ENCODE measurements at places on chromosomes 1 and 21.

GRCh38 chr1:181260271-181260670 lies 171.8 kb downstream of the IER5 start:
- no peak for DNase-seq

DNA sequence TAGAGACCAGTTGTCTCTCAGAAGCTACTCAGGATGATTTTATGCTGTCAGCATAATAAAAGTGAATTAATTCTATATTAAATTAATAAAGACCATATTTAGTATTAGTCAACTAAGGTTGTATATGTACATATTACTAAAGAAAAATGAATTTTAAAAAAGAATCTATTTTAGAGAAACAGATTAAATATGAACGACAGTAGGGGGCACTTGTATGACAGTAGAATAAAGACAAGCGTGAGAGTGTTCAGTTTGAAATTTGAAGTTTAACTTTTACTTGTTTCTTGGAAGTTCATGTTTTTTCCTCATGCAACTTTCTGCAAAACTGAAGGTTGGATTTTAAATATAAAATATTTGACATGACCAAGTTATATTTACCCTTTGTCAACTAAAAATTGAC lies 67.9 kb upstream of the MACF1 start:
- DNase-seq: no peak

- DNase-seq: no peak
These were observed 100.8 kb downstream of the SIK1 start for GRCh38 chr21:43325968-43326715.

DNA sequence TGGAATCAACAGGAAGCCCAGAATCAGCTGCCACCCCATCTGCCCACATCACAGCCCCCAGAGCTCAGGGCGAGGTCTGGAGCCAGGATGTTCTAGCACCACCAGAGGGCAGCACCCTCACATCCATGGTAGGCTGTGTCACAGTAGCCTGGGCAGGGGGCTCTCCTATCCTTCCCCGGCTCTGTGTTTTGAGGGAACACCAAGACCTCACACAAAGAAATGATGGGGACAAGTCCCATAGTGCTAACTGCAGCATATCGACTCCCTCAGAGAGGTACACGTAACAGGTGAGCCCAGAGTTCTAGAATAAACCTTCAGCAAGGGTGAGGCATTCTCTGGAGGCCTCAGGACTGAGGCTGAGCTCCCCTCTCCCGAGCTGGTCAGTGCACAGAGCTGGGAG lies 2.3 kb upstream of the KCNC4 start:
- DNase-seq: no peak

DNA sequence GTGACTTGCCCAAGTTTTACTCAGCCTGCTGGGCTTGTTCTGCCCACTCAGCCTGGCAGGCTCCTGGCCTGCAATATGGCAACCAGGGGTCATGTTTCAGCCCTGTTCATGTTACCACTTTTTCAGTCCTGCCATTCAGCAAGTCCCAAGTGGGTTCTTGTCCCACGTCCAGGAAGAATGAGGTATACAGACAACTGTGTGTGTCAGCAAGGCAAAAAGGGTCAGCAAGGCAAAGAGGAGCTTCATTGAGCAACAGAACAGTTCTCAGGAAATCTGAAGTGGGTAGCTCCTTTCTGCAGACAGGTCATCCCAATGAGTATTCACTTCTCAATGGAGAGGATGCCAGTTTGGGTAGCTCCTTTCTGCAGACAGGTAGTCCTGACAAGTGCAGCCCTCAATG lies 1233.3 kb upstream of the B3GALT2 start:
- no peak for DNase-seq

GRCh38 chr21:25191141-25191540 lies 416.1 kb downstream of the MRPL39 start:
- no peak for DNase-seq

- no peak for DNase-seq
These were observed 178.5 kb upstream of the GALNT2 start for GRCh38 chr1:229888561-229889001.
